ENCODE measurements at places on chromosomes 2 and 18.

GRCh38 chr18:25097569-25098056, 254.4 kb downstream of the ZNF521 start:
- DNase-seq: no peak

DNA sequence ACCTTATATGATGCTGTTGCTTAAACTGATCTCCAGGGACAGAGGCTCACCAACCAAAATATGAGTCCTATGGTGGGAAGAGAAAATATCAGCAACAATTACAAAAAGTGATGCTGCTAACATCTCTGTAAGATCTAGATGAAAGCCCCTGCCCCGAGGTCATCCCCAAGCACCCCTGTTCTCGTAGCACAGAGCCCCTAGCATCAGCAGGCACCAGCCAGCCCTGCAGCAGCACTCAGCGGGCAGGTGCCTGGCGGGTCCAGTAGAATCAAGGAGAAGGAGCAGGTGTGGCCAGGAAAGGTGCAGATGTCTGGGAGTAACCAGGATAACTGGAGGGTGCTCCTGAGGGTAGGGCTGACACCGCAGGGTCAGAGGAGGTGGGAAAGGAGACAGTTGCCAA, 474.2 kb upstream of the MYT1L start:
- DNase-seq: no peak

GRCh38 chr2:42371611-42372473, 10.8 kb upstream of the COX7A2L start:
- DNase-seq: peak; percentile 74

GRCh38 chr2:169159686-169160085, 90.3 kb downstream of the DHRS9 start:
- DNase-seq: no peak

- no peak for DNase-seq
Measured at GRCh38 chr2:191714925-191715324, 37.0 kb downstream of the NABP1 start.

DNA sequence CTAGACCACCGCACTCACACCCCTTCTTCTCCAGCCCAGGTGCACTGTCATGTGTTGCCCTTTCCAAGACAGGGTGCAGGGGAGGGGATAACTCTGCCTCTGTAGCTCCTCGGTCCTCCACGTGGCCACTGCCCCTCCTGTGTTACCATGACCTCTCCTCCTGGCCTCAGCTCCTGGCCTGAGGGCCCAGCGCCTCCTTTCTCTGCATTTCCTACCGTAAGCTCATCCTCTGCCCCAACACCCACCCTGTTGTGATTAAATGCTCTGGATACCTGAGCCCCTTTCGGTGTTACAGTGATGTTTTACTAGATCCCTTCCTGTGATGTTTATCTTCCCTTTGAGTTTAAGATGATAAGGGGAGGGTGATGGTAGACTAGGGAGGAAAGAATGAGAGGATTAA, 242.3 kb downstream of the PTPRM start:
- no peak for DNase-seq

DNA sequence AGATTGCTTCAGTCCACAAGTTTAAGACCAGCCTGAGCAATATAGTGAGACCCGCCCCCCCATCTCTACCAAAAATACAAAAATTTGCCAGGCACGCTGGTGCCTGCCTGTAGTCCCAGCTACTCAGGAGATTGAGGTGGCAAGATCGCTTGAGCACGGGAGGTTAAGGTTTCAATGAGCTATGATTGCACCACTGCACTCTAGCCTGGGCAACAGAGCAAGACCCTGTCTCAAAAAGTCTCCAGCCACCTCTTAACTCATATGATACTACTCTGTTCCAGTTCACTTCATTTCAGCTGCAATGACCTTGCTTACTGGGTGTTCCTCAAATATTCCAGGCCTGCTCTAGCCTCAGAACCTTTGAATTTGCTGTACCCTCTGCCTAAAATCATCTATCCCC, 11.4 kb downstream of the MEMO1 start:
- DNase-seq: no peak

DNA sequence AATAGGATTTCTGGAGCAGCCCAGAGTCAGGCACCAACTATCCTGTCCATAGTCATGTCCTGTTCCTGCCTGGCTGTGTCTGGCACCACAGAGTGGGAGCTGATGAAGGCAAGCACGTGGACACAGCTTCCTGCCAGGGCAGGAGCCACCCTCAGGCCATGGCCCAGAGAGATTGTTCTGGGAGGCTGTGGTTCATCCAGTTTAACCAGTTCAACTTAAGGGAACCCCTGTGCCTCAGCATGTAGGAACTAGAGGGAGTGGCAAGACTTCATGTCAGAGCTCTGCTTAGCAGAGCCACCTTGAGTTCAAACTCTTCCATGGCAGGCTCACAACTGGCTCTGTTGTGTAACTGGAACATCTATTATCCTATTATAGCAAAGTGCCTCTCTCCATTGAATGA, 73.2 kb upstream of the NCKAP5 start:
- DNase-seq: peak; percentile 88

DNA sequence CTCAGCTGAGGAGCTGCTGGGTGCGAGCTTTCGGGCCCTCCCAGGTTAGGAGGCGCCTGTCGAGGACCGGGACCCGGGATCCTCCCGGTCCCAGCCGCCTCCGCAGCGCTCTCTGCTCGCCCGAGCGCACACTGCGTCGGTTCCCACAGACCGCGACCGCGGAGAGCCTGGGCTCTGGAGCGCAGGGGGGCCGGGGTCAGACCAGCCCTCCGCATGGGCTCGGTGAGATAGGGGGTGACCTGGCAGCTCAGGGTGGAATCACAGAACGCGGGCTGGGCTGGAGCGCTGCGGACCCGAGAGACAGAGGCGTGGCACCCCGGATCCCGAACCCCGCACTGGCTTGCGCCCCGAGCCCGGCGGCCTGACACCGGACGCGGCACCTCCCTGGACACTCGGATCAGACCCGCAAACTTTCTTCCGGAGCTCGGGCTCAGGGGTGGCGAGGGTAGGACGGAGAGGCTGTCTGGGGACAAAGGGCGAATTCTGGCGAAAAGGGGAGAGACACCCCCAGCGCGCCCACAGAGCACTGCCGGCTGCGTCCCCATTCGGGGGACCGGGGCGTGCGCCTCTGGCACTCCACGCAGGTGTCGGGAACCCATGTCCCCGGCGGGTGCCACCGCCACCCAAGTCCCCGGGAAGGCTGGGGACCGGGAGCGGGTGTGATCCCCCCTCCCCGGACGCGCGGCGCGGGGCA, 612 bp downstream of the DIPK1C start:
- no peak for DNase-seq

DNA sequence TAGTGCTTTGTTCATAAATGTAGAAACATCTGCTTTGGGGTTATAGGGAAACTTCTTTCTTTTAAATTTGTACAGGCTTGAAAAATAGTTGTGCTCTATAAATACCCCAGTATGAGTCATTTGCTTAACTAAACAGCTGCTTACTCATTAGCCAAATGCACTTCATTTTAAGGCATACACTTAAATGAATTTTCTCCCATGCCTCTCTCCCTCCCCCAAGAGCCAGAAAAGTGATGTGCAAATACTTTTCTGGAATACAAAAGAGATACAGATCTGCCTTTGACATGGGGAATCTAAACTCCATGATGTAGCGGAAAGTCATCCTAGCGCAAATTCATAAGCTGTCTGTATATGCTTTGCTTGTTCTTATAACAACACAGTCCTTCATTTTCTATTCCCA, 469.4 kb downstream of the DLGAP1 start:
- DNase-seq: peak; percentile 64

DNA sequence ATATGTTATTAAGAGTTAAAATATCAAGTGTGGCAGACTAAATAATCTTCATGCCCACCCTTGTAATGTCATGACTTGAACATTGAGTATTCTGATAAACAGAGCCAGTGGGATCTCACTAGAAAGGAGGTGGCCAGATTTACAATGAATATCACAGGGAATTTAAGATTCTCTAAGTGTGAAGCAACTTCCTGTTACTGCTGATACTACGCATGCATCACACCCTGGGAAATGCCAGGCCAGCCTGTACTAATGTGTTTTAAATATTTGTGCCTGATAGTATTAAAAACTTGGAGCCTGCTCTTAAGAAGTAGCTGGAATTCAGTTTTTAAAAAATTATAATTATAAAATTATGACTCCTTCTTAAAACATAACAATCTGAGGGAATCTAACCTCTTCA, 148.3 kb downstream of the LAMA3 start:
- DNase-seq: peak; percentile 59

- DNase-seq: no peak
Measured at GRCh38 chr2:55454121-55454520, 34.5 kb upstream of the CCDC88A start.

GRCh38 chr18:76619621-76620315, 124.7 kb upstream of the ZNF516 start:
- DNase-seq: no peak

DNA sequence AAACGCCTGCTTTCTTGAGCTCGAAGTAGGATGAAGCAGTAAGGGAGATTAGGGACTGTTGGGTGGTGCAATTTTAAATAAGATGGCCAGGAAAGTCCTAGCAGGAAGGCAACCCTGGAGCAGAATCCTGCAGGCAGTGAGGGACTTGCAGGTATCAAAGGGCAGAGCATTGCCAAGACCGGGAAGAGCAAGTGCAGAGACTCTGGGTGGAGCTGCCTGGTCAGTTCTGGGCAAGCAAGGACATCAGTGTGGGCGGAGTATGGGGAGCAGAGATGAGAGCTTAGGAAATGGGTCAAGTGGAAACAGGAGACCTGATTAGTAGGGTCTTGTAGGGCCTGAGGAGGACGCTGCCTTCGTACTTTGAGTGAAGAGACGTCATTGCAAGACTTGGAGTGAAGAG, 64.4 kb upstream of the NCK2 start:
- no peak for DNase-seq

DNA sequence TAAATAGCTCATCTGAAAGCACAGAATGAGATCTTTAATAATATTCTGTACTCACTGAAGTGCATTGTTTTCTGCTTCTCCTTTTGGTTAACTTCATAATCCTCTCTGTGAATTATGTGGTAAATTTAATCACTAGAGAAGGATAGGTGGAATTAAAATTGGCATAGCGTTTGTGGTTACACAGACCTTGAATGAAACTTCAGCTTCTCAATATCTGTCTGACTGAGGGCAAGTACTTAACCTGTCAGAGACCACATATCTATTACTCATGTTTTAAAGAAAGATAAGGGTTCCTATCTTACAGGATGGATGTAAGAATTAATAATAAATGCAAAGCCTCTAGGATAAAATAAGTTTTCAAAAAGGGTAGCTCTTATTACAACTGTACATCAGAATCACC, 861.8 kb downstream of the TRIB2 start:
- DNase-seq: no peak

DNA sequence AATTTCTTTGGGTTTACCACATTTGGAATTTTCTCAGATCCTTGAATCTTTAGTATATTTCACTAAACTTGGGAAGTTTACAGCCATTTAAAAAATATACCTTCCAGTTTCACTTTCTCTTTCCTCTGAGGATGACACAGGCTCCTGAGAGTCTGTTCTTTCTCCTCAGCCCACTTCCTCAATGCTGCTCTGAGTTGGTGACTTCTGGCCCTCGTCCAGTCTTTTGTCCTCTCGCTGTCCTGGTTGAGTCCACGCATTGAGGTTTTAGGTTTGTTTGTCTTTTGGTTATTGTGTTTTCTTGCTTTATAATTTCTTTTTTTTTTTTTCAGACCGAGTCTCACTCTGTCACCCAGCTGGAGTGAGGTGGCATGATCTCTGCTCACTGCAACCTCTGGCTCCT, 40.7 kb upstream of the GALR1 start:
- DNase-seq: peak; percentile 19

DNA sequence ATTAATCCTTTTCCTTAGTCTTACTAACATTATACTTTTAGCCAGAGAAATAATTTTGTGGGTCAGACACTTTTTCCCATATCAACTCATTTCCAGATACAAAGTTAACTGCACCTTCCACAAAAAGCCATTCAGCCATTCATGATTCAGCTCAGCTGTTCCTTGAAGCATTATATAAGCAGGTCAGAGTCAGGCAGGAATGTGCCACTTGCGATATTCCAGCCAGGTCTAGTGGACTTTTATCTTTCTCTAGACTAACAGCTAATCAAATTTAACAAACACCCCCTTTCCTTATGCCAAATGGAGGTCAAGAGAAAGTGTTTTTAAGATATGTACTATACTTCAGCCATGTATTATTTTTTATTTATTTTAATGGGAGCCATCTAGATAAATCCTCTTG, 75.6 kb upstream of the EPB41L3 start:
- no peak for DNase-seq

GRCh38 chr2:120653046-120653445, 82.6 kb upstream of the GLI2 start:
- no peak for DNase-seq

DNA sequence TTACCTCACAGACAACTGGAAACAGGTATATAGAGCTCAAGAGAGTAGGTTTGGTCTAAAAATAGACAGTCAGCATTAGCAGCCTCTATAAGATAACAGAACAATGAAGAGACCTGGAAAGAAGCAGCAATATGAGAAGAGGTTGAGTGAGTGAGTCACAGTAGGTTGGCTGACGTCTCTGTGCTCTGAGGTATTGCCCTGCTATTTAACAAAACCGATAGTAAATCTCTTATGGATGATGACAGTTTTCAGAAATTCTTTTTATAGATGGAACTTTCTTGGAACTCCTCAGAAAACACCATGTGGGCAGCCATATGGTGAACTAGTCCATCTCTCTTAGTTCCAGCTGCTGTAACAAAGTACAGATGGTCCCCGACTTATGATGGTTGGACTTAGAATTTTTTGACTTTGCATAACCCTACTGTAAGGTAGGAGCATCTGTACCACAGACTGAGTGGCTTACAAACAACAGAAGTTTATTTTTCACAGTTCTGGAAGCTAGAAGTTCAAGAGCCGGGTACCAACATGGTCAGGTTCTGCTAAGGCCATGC, 123.5 kb downstream of the MBD2 start:
- DNase-seq: no peak

DNA sequence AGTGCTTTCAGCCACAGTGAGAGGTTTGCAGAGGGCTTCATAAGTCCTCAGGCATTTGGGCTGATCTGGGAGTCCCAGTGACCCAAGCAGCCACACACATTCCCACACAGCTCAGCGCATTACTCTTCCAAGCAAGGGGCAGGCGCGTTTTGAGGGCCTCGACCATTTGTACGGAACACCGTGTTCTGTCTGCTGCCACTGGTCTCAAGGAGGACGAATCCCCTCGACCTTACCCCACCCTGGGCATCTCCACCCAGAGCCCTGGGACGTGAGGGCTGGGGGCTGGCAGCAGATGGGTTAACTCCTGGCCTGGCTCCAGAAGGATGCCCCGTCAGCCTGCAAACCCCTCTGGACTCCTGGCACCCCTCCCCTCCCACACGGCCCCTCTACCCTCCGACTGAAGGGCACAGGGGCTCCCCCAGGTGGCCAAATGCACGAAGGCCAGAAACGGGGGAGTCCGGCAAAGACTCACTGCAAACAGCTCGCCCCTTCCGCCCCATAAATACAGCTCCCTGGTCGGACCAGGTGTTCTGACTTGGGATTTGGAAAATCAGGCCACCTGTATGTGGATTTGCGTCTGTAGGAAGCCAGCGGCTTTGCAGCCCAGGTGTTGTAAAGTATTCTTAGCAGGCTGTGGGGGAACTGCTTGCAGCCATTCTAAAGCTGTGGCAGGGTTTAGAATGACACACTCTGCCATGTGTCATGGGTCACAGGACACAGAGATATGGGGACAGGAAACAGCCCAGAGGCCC, 33.6 kb upstream of the PTMA start:
- peak; percentile 46 for DNase-seq
